ENCODE measurements at places on chromosomes 12 and 14.

- no peak for DNase-seq
Observed at GRCh38 chr12:105570944-105571343, 240.5 kb downstream of the C12orf75 start.

DNA sequence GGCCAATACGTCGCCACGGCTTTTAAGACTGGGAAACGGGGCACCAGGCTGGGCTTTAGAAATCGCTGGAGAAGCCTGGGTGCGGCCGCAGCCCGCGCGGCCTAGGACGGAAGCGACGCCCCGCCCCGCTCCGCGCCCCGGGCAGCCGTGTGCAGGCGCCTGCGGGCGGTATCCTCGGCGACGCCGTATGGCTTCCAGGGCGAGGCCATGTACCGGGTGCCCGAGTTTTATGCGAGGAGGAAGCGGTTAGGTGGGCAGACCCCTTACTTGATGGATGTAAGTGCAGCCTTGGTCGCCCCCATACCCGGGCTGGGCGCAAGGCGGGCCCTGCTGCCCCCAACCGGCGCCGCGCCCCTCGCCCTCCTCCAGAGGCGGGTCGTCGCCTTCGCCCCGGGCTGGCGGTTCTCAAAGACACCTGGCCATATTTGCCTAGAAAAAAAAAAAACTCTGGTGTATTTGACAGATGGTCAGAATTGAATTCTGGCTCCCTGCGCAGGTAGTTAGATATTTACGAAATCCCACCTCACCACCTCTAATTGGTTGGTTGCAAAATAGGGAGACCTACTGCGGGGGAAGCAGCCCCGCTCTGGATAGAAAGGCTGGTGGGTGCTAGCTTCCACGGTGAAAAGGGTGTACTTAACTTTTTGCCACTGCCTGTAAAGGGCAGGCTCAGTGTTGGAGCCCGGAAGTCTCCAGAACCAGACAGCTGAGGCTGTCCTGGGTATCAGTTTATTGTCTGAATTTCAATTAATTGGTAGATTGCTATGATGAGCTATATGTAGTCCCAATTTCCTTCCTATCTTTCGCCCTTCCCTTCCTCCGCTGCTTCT, at the start of gene PPP1R36:
Gene PPP1R36 (plus strand): TSS at position 171 of the 830 bp plus-strand sequence. CDS start 37 bp downstream, at position 208.
- DNase-seq = no peak

DNA sequence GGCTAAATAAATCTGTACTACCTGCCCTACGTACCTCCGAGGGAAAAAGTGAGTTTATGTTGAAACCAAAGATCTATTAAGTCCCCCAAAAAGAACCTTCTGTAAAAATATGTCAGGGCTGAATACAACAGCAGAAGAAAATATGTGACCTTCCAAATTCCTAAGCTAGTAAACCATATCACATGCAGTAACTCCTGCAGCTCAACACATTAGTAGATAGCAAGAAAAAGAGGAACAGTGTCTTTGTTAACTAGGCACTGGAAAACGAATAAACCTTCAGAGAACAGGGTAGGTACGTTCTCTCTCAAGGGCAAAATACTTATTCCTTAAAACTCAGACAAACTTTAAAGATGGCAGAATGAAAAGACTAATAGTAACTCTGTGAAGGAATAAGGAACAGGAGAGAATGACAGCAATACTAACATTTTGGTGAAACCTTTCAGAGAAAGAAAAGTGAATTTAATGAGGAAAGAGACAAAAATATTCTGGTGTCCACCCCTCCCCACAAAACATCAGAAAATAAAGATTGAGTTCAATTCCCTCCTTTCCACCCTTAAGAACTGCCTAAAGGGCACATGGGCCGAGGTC, 18.0 kb downstream of the CBX5 start:
- no peak for DNase-seq

DNA sequence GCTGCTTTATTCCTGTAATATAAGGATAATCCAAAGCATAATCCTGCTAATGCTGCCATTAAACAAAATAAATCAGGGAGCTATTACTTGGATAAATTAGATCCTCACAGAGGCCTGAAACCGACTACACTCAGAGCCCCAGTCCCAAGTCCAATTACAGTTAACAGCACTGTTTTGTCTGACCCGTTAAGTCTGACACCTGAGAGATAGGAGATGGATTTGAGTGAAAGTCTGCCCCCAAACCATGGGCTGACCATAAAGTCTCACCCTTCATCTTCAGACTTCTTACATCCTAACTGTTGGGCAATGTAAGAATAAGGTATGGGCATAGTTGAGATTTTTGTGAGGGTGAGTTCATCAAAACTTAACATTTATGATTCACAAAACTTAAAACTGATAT, 181.7 kb downstream of the PLCZ1 start:
- no peak for DNase-seq

GRCh38 chr12:16165506-16165905, 112.0 kb downstream of the SLC15A5 start:
- no peak for DNase-seq

DNA sequence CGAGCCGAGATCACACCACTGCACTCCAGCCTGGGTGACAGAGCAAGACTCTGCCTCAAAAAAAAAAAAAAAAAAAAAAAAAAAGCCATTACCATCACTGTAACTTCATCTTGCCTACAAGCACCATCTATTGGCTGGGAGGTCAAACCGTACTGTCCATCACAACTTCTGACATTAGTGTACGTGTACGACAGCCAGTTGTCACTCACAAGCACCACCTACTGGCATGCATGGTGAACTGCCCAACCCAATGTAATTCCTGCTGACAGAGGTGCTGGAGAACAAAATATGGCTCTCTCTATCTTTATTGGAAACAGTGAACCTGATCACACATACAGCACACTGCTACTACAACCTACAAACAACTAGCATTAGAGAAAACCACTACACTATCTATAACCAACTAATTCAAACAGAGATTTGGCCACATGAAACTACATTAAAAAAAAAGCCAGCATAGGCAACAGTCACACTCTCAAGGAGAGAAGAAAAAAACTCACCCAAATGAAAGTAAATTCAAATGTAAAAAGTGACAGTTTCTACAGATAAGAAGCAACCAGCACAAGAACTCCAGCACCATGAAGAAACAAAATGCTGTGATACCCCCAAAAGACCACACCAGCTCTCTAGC, 82.3 kb downstream of the PUS7L start:
- DNase-seq = no peak
